ENCODE measurements at places on chromosomes 11 and 22. TPM values are rescaled to one million over a fixed set of nuclear protein-coding genes. Genes with fewer than 3 reads are reported as not detected.

The BCL2L13 gene
- 40.2 TPM for polyA plus RNA-seq

The RFPL1 gene
- polyA plus RNA-seq: not detected

The RCOR2 gene
- polyA plus RNA-seq: not detected

The PHLDA2 gene
- 1.3 TPM for polyA plus RNA-seq

The GUCY1A2 gene
- polyA plus RNA-seq: not detected

The GRM5 gene
- not detected for polyA plus RNA-seq

The CYB5R2 gene
- not detected for polyA plus RNA-seq

The LGALS12 gene
- not detected for polyA plus RNA-seq

The ELF5 gene
- polyA plus RNA-seq: not detected

The FAM118A gene
- 66.1 TPM for polyA plus RNA-seq

The SAA4 gene
- not detected for polyA plus RNA-seq

The OR2AG1 gene
- polyA plus RNA-seq: not detected

The PNPLA3 gene
- not detected for polyA plus RNA-seq

The GAL3ST1 gene
- polyA plus RNA-seq: not detected

The PPP2R5B gene
- polyA plus RNA-seq: 3.6 TPM

The LYVE1 gene
- not detected for polyA plus RNA-seq

The HIC2 gene
- 0.42 TPM for polyA plus RNA-seq

The RBFOX2 gene
- polyA plus RNA-seq: not detected

The MYRF gene
- polyA plus RNA-seq: 0.74 TPM

The OR10A5 gene
- polyA plus RNA-seq: not detected

The TBC1D10A gene
- polyA plus RNA-seq: 47.0 TPM

The TRIM51 gene
- polyA plus RNA-seq: not detected

The PKDREJ gene
- polyA plus RNA-seq: not detected

The MIOX gene
- not detected for polyA plus RNA-seq

The FOXRED1 gene
- 20.8 TPM for polyA plus RNA-seq

The C11orf16 gene
- polyA plus RNA-seq: not detected

The RIBC2 gene
- not detected for polyA plus RNA-seq

The CRYAB gene
- polyA plus RNA-seq: not detected

The UPB1 gene
- polyA plus RNA-seq: not detected

The SF1 gene
- 86.8 TPM for polyA plus RNA-seq

The TSGA10IP gene
- polyA plus RNA-seq: not detected

The ROBO4 gene
- not detected for polyA plus RNA-seq

The OR51E2 gene
- not detected for polyA plus RNA-seq

The CCDC87 gene
- polyA plus RNA-seq: not detected

The OR9G1 gene
- not detected for polyA plus RNA-seq

The GAB4 gene
- polyA plus RNA-seq: not detected

The GSTT2B gene
- not detected for polyA plus RNA-seq

The ZNRF3 gene
- 0.30 TPM for polyA plus RNA-seq

The UCP3 gene
- polyA plus RNA-seq: 0.19 TPM

The TMEM25 gene
- 13.8 TPM for polyA plus RNA-seq

The C11orf65 gene
- polyA plus RNA-seq: 0.56 TPM

The NUP50 gene
- polyA plus RNA-seq: 52.0 TPM

The MFNG gene
- polyA plus RNA-seq: 326 TPM

The CCDC81 gene
- polyA plus RNA-seq: not detected

The OSBPL5 gene
- polyA plus RNA-seq: 0.22 TPM
